Activated CD8-positive, alpha-beta memory T cell treated with anti-CD3 and anti-CD28 coated beads for 48 hours (primary cell): ENCODE measurements at places on chromosomes 7 and 10.
A peak's percentile ranks its signal among the peaks of the same experiment; 100 is the strongest.

GRCh38 chr7:27210441-27211083 lies 10.7 kb upstream of the HOXA13 start:
- DNase-seq, result no peak

DNA sequence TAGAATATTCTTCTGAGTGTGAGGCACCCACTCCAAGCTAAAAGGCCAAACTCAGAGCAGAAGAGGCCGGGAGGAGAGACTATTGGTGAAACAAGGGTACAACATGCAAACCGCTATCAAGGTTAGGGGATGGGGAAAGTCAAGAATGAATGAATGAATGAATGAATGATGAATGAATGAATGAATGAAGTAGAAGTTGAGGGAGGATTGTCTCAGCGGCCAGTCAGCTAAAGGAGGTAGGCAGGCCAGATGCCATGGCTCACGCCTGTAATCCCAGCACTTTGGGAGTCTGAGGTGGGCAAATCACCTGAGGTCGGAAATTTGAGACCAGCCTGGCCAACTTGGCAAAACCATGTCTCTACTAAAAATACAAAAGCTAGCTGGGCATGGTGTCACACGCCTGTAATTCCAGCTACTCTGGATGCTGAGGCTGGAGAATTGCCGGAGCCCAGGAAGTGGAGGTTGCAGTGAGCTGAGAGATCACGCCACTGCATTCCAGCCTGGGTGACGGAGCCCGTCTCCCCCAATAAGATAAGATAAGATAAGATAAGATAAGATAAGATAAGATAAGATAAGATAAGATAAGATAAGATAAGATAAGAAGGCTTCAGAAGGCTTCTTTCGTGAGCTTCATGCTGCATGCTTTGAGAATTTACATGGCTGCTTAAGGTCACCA lies 250.8 kb downstream of the CCDC3 start:
- DNase-seq, result no peak

DNA sequence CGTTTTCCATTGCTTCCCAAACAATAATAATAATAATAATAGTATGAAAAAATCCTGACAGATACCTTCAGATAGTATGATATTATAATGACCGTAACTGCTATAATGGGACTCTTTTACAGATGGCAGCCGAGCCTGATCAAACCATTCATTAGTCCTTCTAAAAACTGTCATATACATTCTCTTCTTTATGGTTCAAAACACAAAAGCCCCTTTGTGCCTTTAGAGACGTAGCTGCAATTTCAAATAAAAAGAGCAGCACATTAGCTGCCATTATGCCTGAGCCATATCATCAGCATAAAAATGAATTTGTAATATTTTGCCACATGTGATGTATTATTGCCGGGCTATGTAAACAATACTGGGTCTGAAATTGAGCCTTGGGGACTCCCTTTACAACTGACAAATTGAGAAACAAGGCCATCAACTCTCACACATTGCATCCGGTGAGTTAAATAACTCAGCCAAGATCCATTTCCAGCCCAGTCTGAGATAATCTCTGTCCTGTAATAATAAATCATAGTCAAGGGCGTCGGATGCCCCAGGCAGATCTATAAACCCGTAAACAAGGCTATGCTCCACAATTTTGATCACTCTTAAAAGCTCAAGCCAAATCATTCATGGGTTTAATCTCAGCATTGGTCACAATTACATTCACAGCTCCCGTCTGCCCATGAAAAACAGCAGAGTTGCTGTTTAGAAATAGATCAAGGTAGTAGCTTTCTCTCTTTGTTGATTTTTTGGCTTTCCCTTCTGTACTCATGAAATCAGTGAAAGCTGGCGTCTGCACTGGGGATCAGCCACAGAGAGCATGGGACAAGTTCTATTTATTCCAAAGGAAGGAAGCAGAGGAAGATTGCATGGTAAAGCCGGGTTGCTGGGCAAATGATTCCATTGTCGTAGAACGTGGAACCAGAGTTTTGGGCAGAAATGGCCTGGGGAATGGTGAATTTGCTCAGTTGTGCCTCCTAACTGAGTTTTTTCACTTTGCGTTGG lies 150.1 kb upstream of the BMPER start:
- no peak for DNase-seq

DNA sequence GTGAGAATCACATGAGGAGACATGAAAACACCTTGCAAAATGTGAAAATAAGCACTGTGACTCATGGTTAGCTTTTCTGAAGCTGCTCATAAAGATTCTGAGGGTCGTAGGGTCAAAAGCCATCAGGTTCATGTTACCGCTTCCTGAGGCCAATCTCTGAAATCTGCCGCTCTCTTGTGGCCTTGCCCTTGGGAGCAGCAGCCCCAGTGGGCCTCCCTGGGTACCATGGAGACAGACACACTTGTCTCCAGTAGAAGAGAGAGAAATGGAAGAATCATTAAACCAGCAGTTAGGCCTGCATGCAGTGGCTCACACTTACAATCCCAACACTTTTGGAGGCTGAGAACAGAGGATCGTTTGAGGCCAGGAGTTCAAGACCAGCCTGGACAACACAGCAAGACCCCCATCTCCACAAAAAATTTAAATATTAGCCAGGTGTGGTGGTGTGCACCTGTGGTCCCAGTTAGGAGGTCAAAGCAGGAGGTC lies 42.8 kb downstream of the NIPSNAP2 start:
- DNase-seq, result no peak

GRCh38 chr10:23686722-23687121 lies 247.8 kb downstream of the OTUD1 start:
- DNase-seq, result no peak

DNA sequence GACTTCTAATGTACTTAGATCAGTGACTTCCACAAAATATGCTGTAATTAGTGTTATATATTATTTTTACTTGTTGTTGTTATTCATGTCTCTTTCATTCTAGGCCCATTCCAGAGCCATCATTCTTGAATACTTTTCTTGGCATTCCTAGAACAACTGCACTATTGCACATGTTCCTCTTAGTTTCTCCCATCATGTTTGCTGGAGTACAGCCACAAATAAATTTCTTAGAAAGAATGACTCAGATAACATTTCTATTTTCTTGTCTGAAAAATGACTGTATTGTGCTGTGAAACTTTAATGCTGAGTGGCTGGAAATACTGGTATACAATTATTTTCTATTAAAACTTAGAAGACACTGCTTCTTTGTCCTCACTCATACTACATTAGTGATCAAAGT lies 651.0 kb upstream of the STEAP1 start:
- no peak for DNase-seq

- DNase-seq, result peak; percentile 24
These were observed 5.6 kb upstream of the MEST start for GRCh38 chr7:130486114-130486953.

- DNase-seq, result no peak
These were observed 24.0 kb downstream of the PKD1L1 start for GRCh38 chr7:47924266-47924665.

- DNase-seq, result no peak
These were observed 36.7 kb downstream of the WAC start for GRCh38 chr10:28569506-28570159.

DNA sequence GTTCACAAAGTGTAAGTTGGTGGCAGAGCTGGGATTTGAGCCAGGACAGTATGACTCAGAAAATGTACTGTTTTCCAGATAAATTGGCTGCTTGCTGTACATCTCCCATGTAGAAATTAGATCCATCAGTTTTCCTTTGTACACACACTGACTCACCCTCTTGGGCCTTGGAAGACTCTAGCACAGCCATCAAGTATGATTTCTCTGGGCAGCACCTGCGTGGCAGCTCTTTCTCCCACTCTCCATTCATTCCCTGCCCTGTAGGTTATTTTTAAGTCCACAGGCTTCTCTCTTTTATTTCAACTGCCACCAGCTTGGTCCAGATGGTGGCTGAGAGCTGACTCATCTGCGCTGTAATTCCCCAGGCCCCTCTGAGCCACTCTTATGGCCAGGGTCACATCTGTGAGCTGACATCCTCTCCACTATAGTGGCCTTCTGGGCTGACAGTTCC lies 28.3 kb upstream of the SDK1 start:
- no peak for DNase-seq

- DNase-seq, result no peak
These were observed 75.8 kb downstream of the CALN1 start for GRCh38 chr7:72336382-72336631.

- DNase-seq, result no peak
These were observed 200.8 kb downstream of the ELMO1 start for GRCh38 chr7:37247861-37248260.

DNA sequence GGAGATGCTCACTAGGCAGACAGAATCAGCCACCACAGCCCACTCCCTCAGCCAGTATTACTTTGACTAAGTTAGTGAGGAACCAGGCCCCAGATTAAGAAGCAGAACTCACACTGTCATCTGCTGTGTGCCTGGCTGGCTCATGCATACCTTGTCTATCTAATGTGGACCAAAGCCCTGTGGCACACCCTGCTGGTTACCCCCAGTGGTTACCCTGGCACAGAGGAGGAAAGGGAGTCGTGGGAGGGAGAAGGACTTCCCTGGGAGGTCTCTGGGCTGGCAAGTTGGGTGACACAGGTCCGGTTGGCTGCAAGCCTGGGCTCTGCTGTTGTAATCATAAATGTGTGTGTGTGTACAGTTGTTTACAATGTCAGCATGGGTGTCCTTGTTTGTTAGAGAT lies 7.5 kb upstream of the SH2D4B start:
- no peak for DNase-seq

GRCh38 chr10:129808092-129808983 lies 155.7 kb downstream of the EBF3 start:
- no peak for DNase-seq

DNA sequence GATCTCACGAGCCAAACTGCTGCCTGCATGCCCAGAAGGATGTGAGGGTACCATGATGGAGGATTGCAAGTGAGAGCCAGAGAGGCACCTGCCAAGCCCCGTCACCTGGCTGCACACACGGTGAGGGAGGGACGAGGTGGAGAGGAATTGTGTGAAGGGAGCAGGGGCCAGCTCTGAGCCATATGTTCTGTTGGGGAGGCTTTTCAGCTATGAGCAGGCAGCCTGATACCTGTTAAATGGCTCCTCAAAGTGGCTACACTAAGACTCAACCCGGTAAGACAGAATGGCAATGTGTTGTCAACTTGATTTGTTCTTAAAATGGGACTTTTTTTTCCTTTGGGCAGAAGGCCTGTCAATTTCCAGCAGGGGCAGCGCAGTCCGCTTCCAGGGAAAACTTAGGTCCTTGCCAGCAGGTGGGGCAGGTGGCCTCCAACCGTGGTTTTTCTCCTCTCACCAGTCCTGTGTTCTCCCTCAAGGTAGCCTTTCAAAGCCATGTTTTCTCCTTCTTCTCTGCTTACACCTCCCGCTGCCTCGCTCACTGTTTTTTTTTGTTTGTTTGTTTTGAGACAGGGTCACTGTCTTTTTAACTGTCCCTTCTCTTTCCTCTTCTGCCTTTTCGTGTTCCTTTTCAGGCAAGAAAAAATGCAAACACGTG lies 57.7 kb upstream of the ZNRF2 start:
- DNase-seq, result no peak

GRCh38 chr10:102612964-102613275 lies 31.4 kb upstream of the TRIM8 start:
- no peak for DNase-seq

GRCh38 chr7:127578036-127578684 lies 7.2 kb downstream of the GCC1 start:
- DNase-seq, result no peak

GRCh38 chr7:106236065-106236464 lies 48.7 kb downstream of the NAMPT start:
- no peak for DNase-seq

DNA sequence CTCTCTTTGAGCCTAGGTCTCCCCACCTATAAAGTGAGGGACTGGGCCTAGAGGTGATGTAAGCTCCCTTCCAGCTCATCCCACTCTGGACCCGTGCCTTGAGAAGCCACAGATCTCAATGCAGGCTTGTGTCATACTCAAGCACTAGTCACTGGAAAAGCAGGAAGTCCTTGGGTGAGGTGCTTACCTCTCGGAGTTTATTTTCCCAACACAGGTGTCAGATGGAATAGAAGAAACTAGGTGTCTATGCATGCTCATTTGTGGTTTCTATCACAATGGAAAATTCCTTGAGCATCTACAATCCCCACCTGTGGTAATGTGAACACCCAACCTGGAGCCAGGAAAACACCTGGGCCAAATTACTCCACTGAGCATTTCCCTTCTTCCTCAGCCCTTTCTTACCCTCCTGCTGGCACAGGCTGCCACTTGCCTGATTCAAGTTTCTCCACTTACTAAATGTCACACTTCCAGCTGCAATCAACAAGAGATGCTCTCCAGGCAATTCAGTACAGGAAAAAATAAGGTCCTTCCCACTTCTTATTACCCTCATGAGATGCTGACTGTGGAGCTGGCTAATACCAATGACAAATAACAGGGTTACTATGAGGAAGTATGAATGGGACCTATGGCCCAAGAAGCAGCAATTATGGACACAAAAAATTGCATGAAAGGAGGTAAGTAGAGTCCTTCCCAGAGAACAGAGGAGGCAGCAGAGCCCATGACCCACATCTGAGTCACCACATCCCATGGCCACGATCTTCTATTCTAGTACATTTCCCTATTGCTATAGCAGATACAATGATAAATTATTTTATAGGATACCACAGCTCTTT lies 13.1 kb downstream of the LSM5 start:
- no peak for DNase-seq

DNA sequence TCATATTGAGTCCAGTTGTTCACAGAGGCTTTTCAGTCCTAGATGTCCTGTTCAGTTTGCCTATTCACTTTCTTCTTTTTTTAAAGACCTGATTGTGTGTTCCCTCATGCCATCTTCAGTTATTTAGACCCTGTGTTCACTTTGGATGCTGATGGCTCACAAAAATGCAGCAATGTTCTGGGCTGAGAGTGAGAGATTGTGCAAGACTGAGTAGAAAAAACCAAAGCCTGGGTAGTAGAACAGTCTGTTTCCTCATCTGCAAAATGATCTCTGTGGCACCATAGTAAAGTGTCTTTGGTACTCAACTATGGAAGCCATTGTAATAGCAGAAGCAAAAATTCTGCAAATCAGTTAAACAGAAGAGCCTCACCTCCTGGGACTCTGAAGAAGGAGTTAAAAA lies 43.2 kb downstream of the AKR1B1 start:
- DNase-seq, result no peak

- no peak for DNase-seq
These were observed 336.7 kb upstream of the KLF6 start for GRCh38 chr10:4121502-4122380.

DNA sequence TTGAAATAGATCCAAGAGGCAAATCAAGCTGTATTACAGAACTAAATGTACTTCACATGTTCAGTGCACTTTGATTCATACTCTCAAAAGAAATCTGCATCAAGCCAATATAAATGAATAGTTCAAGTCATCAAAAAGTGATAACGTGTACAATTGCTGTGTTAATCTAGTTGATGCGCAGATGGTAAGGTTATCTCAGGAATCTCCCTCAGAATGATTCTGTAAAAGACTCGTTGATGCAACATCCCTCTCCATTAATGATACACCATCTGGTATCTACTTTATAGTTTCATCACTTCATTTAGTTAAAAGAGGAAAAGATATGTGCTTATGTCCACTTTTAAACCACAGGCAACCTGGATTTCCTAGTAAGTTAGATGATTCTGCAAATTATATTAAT lies 200.6 kb downstream of the CHCHD3 start:
- DNase-seq, result no peak

GRCh38 chr10:47262606-47263533 lies 37.1 kb upstream of the GDF10 start:
- no peak for DNase-seq
